Glutamatergic neuron (in vitro differentiated cells): ENCODE measurements at places on chromosomes 6 and 20.

DNA sequence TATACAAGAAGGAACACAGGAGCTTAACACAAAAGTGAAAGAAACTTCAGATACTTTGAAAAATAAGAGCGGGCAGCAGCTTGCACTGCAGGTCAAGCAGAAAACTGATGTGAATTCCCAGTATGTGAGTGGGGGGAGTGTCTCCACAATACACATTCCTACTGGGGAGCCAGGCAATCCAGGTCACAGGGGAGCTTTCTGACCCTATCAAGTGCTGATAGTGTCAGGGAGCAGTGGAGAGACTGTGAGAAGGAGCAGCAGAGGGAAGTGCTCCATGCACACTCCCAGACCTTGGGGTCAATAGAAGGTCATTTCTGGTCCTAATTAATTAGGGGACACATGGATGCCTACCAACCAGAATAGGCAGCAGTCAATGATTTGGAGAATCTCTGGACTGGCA lies 59.4 kb downstream of the PDSS2 start:
- no peak for DNase-seq

DNA sequence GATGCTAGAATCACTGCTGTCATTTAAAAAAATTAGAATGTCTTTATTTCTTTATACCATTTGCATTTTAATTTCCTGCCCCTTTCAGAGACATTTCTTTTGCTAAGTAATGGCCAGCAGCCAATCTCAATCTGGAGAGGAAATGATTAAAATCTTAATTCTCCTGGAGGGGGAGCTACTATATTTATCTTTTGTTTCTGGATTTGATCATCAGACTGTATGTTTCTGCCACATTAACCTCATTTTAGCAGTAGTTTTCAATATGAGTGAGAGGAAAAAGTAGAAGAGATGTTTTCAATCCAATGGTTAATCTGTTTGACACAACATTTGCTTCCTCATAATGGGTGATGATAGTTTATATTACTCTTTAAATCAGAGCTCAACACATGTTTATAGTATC lies 138.0 kb downstream of the FUT9 start:
- no peak for DNase-seq

DNA sequence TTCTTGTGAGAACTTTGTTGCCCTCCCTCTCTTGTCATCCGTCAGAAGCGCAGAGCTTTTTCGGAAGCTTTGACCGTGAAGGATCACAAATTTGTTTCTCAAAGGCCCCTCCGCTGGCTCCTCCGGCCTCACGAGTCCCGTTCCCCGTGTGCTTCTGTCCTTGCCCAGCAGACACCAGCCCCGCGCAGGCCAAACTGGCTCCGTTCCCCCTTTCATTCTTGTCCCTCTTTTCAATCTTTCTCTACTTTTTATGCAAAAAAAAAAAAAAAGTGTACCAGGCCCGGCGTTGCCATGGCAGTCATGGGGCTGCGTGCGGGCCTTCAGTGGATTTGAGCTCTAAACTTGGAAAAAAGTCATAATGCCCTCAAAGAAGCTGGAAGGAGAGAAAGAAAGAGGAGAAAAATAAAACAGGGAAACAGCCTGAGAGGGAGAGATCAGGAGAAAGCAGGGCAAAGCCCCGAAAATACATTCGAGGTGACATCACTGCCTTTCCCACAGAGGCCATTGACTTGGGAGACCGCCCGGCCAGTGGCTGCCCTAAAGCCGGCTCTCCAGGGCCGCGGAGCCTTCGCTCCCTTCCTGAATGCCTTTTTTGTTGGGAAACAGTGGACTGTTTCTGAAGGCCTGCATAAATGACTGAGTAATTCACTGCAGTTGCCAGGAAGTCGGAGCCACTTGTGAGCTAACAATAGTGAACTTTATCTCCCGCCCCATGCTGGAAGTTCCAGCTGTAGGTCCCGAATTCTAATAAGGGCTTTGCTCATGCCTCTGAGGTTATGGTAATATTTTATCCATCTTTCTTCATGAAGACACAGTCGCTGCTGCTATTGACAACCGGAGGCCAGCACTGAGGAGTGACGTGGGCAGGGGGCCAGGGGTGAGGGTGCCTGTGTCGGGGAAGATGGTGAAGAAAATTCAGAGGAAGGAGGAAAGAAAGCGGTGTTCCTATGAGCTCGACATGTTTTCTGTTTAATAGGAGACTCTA lies 670.9 kb downstream of the QKI start:
- no peak for DNase-seq

GRCh38 chr6:16511723-16512489 lies 249.4 kb downstream of the ATXN1 start:
- no peak for DNase-seq

DNA sequence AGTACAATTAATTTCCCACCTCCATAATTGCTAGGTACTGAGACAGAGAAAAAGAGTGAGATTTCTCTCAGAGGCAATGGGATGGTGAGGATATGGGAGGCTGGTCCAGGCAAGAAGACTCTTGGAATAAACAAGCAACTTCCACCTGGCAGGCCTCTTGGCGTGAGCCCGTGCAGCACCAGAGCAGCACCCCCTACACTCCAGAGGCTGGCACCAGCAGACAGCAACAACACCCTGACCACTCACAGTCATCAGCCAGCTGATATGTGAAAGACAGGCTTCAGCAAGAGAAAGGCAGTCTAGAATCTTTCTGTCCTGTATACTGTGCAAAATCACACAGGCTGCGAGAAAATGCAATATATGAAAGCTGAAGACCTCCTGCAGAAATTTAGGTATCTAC lies 59.7 kb downstream of the KIF13A start:
- no peak for DNase-seq

- DNase-seq, result no peak
Observed at GRCh38 chr20:48153523-48153922, 368.2 kb upstream of the SULF2 start.

GRCh38 chr20:58907320-58908137 lies 55.0 kb downstream of the GNAS start:
- DNase-seq, result peak; percentile 30

DNA sequence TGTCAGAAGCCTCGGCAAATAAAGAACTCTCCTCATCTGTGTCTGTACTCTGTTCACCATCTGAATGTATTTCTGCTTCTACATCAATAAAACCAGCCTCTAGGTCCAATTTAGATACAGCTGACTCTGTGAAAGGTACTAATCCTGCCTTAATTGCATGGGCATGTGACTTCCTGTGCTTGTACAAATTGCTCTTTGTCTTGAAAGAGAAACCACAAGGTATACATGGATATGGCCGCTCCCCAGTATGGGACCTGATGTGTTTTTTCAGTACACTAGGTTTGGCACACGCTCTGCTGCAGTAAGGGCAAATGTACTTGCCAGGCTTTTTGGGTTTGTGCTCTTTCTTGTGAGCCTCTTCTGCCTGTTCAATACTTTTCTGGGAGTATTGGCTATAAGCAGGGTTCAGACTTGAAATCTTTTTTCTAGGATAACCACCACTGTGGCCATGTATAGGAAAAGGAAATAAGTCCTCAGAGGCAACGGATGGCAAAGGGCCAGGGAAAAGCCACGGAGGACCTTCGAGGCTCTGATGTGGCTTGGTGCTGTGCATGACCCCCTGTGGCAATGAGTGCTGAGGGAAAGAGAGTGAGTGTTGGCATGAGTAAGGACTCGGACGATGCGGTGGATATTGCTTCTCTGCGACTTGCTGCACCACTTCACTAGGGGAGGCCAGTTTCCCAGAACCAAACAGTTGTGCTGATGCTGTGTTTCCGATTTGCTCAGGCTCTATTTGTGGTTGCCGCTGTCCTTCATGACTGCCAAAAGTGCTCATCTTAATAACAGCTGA lies 170.9 kb downstream of the HIVEP2 start:
- no peak for DNase-seq

- no peak for DNase-seq
Observed at GRCh38 chr20:43954704-43955061, 40.0 kb downstream of the TOX2 start.

- no peak for DNase-seq
Observed at GRCh38 chr6:13402711-13403110, 74.4 kb upstream of the TBC1D7 start.

DNA sequence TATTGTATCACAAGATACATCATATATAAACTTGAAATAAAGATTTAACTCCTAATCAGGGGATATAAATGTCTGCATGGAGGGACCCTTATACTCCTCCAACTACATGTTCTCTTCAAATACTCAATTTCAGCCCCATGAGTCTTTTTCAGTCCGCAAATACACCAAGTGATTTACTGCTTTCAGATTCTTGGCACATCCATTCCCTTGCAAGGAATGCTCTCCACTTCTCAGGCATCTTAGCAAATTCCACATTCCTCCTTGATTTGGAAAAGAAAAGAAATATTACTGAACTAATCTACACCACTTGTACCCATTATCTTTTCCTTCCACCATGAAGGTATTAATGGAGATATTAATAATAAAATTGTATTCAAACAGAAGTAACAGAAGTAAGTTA lies 999.4 kb upstream of the GJE1 start:
- DNase-seq, result no peak

- no peak for DNase-seq
Observed at GRCh38 chr20:10309326-10309725, 90.7 kb downstream of the SNAP25 start.

- DNase-seq, result no peak
Observed at GRCh38 chr6:43915986-43916923, 146.2 kb downstream of the VEGFA start.

DNA sequence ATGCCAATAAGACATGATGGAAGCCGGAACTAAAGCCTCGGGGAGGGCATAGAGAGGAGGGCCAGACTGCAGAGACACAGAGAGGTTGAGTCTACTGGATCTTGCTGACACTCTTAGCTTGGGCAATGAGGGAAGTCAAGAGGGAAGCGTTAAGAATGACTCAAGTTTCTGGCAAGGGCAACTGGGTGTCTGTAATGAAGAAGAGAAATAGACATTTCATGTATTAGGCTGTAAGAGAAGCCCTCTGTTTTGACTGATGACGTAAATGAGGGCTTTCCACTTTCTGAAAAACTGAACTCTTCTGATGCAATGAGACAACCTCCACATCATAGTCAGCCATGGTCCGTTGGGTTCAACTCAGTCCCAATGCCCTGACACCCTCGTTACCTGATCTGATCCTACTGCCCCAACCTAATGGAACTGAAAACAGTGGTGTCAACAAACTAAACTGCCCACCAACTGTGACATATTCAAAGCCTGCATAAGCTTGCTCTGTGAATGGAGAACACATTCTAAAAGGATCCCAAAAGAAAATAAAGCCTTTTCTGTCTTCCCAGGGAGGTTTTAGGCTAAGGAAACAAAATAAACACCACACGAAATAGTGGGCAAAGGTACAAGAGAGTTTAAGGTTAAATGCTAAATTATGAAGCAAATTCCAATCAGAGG lies 45.8 kb upstream of the PNRC1 start:
- no peak for DNase-seq

DNA sequence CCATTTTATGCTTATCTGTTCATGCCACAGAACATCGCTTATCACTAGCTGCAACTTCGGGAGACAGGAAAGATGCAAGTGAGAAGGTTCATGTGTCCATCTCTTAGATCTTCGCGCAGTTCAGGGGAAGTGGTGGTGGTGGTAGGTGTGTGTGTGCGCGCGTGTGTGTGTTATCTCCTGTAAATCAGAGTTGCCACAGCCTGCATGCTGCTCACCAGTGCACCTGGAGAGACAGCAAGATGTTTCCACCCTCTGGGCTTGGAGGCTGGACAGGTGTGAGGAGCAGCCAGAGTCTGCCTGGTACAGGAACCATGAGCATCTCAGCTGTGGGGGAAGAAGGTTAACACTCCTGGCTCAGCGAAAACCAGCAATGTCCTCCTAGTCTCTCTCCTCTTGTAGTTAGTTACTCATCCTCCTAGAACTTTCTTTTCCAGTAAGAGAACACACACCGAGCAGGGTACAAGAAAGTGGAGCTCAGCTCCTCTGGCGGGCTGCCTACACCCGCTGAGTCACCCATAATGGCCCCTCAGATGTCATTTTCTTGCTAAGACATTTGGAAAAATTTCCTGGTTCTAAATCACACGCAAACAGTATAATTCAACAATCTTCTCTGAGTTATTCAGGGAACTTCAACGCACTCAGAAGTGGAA lies 5.1 kb upstream of the TUBB1 start:
- no peak for DNase-seq

DNA sequence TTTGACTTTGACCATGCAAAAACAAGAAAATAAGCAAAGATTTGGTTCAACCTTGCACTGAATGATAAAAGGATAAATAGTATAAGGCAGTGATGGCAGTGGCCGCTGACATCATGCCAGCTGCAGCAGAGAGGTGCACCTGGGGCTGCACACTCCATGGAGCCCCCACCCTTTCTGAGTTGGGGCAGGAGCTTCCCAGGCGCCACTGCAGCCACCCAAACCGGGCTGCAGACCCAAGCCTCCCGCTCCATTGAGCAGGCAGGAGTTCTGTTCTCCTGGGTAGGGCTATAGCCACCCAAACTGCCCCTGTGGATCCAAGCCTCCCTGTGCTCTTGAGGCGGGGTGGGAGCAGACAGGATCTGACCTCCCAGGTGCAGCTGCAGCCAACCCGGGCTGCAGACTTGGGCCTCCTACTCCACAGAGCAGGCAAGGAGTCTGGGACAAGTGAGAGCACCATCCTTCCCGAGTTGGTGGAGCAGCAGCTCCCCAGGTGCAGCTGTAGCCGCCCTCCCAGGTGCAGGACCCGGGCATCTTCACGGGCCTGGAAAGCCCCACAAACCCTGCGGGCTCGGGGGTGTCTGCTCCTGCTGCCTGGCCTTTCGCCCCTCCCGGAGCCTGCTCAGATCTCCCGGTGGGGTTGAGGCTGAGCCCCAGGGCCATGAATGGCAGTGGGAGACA lies 537.9 kb downstream of the TENT5A start:
- no peak for DNase-seq

DNA sequence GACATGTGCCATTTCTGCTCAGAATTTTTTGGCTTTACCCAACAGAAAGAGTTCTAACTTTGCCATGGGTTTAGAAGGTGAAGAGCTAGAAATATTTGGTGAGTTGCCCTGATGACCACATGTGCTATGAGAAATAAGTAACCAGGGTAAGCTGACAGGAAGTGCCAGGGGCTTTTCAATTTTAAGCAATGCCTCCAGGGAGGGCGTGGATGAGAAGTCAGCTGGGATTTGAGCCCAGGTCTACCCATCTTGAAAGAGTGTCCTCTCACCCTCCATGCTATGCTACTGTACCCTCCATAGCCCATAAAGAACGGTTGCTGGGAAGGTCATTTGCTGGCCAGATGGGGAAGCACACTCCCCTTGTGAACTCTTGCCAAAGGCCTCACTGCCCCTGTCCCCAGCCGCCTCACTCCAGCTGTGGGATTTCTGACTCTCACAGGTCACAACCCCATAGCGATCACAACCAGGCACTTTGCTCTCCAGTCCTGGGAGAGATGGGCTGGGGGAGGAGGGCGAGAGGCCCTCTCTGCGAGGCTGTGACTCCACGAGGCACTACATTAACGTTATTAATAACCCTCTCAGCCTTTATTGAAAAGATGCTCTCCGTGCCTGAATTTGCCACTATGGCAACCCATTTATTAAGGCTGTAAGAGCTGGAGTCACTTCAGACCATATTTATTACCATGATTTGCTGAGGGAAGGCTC lies 291.1 kb downstream of the DHX35 start:
- DNase-seq, result no peak

GRCh38 chr6:14396826-14397517 lies 279.4 kb downstream of the CD83 start:
- DNase-seq, result no peak

- no peak for DNase-seq
Observed at GRCh38 chr6:5541751-5542432, 280.6 kb downstream of the FARS2 start.

- no peak for DNase-seq
Observed at GRCh38 chr6:45626087-45626891, 248.6 kb upstream of the SUPT3H start.
